Astrocyte (in vitro differentiated cells and primary cell): ENCODE measurements at places on chromosomes 1 and 21. TPM values are rescaled to one million over a fixed set of nuclear protein-coding genes. Genes with fewer than 3 reads are reported as not detected.
A peak's percentile ranks its signal among the peaks of the same experiment; 100 is the strongest.

The DDAH1 gene
- 76.7 and 112 TPM in 2 replicates for total RNA-seq

The FCRL2 gene
- not detected in 2 replicates for total RNA-seq

The CRP gene
- not detected in 2 replicates for total RNA-seq

The RXRG gene
- 0.29 TPM in 1 of 2 replicates, not detected in the other for total RNA-seq

The NLRP3 gene
- total RNA-seq = 0.09 and 0.12 TPM in 2 replicates

The UBASH3A gene
- not detected in 2 replicates for total RNA-seq

The CSF3R gene
- total RNA-seq = 0.20 and 0.22 TPM in 2 replicates

The DYNLT5 gene
- total RNA-seq = 0.20 TPM in 1 of 2 replicates, not detected in the other

The DIPK1A gene
- total RNA-seq = 8.4 and 8.7 TPM in 2 replicates

DNA sequence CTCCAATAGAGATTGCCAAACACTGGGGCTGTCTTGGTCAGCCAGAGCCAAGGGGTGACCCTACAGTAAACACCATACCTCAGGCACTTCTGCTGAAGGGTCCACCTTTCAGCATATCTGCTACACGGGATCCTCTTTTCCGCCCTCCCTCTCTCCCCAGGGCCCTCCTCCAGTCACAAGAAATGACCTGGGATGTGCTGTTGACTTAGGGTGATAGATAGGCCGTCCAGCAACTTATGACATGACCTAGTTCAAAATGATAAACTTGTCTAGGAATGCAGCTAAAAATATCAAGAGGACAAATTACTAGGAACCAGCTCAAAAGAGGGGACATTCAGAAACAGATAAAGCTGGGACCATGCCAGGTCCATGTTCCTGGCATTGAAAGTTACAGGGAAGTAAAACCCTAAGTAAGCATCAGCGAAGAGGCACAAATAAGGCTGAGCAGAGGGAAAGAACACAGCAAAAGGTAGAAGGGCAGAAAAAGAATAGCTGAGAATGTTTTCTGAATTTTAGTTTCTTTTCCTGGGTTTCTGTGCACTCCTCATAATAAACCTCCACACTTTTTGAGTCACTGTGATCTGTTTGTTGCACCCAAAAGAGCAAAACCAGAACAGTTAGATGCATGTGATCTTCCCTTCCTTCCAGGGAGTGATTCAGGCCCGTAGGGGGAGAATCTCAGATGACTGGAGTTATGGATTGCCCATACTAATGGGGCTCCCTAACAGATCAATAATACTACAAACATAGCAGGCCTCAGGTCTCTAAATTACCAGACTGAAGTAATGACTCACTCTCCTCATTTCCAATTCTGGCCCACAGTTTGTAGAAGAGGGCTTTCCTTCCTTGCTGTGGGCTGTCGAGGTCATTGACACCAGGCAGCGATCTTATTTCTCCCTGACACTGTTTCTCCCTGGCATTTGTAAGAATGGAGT, 48.9 kb upstream of the F3 start:
- peak; percentile 45 for DNase-seq
- no peak overlapping the region for H3K27ac ChIP-seq
- H3K4me3 ChIP-seq = no peak overlapping the region
- no peaks in the 10 kb centered on the region for H3K36me3 ChIP-seq
- H3K27me3 ChIP-seq = no peaks in the 10 kb centered on the region
- peaks cover 4% of the 10 kb centered on the region for H3K4me1 ChIP-seq

DNA sequence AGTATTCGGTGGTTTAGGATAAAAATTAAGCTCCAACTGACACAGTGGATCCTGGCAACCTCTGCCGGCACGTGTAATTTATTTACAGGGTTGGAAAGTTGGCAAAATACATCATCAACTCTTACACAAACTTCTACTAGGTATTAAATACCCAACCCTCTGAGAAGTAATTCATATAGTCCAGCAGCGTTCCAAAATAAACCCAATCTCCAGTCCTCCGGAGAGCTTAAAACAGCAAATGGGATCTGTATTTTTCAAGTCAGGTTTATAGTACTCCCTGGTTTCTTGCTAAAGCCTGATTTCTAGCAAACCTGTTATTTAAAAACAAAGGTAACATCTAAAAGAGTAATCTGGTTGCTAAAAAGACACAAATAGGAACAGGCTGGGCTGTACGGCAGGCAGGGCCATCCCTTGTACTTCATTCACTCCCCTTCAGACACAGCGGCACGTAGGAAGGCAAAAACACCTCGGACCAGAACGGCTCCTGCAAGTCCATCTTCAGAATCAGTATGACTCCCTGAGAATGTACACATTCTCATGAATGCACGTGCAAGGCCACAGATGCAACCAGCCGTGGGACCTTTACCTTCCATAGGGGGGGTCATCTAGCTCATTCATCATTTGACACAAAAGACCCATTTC, 8.6 kb downstream of the GLIS1 start:
- no peak for DNase-seq
- peaks cover 53% of the 10 kb centered on the region for H3K4me1 ChIP-seq
- no peak overlapping the region for H3K4me3 ChIP-seq
- no peaks in the 10 kb centered on the region for H3K36me3 ChIP-seq
- H3K27me3 ChIP-seq = no peaks in the 10 kb centered on the region
- H3K27ac ChIP-seq = no peak overlapping the region

DNA sequence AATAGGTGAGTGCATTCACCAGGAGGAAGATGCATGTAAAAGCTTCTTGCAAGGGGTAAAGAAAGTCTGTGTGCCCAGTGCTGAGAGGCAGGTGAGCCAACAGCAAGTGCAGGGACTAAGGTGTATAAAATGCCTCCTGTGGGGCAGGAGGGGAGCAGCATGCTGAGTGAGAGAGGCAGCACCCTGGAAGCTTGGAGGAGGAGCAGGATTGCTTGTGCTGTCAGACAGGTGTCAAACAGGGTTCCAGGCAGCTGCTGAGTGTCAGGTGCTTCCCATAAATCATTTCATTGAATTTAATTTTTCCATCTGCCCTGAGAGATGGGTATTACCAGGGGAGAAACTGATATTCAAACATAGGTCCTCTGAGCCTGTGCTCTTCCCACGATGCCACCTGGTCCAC, 13.9 kb downstream of the BSND start:
- H3K36me3 ChIP-seq = no peaks in the 10 kb centered on the region
- no peak overlapping the region for H3K4me3 ChIP-seq
- peaks cover 11% of the 10 kb centered on the region for H3K4me1 ChIP-seq
- peaks cover 23% of the 10 kb centered on the region for H3K27me3 ChIP-seq

- H3K36me3 ChIP-seq = no peaks in the 10 kb centered on the region
- peak; percentile 90 for DNase-seq
- H3K4me3 ChIP-seq = no peak overlapping the region
- no peaks in the 10 kb centered on the region for H3K27me3 ChIP-seq
- peaks cover 48% of the 10 kb centered on the region for H3K4me1 ChIP-seq
Observed at GRCh38 chr1:93979718-93980319, 70.6 kb upstream of the GCLM start.

DNA sequence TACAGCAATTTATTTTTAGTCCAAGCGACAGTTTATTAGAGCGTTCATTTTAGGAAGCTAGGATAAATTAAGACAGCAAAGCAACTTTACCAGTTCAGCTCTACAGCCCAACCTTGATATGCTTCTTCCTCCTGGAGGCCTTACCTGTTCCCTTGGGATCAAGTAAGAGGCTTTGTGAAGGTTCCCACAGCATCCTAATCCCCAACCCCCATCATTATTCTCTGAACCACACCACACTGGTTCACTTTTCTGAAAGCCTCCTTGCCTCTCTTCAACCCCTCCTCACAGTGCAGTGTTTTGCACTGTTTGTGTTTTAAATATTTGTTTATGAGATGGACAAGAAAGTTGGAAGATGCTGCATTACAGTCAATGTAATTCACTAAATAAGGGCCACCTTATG, 126.3 kb upstream of the CXADR start:
- H3K27ac ChIP-seq = no peak overlapping the region
- no peak overlapping the region for H3K4me3 ChIP-seq
- H3K27me3 ChIP-seq = peaks cover 3% of the 10 kb centered on the region
- no peak for DNase-seq

DNA sequence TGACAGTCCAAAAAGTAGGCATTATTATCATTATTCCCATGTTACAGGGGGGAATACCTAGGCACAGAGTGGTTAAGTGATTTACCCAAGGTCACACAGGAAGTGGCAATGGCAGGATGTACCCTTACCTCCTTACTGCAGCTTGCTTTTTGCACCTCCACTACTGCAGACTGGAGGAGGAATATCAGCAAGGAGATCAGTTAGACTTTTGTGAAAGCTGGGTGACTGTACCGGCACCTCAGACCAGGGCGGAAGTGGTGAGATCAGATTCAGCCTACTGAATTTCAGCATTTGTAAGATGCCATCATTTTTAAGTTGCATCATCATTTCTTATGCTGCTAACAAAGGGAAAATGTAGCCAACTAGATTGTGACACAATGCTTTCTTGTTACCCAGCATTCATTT, 4.5 kb downstream of the ADARB1 start:
- H3K36me3 ChIP-seq = no peaks in the 10 kb centered on the region
- peaks cover 13% of the 10 kb centered on the region for H3K4me1 ChIP-seq
- H3K27me3 ChIP-seq = no peaks in the 10 kb centered on the region
- peak; percentile 71 for DNase-seq
- no peak overlapping the region for H3K27ac ChIP-seq
- no peak overlapping the region for H3K4me3 ChIP-seq

GRCh38 chr21:17668479-17669140, 55.9 kb upstream of the BTG3 start:
- no peak overlapping the region for H3K4me3 ChIP-seq
- no peaks in the 10 kb centered on the region for H3K4me1 ChIP-seq
- no peak for DNase-seq

- no peaks in the 10 kb centered on the region for H3K27me3 ChIP-seq
- peaks cover 35% of the 10 kb centered on the region for H3K36me3 ChIP-seq
- H3K4me1 ChIP-seq = no peaks in the 10 kb centered on the region
- H3K27ac ChIP-seq = no peak overlapping the region
- H3K4me3 ChIP-seq = no peak overlapping the region
Observed at GRCh38 chr21:14968821-14969220, 96.0 kb downstream of the NRIP1 start.

DNA sequence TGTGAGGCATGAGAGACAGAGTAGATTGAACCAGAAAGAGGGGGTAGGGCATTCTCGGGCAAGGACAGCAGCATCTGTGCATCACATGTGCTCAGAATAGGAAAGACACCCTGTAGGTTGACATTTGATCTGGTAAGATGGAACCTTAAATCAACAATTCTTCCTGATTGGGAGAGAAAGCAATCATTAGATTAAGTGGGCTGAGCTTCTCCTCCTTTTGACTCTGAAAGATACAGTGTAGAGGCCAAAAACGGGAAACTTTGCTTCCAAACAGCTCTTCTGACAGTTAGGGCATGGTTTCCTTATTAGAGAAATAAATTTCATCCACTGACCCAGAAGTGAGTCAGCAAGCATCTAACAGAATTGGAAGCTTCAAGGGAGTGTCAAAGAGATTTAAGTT, 9.7 kb downstream of the KIF14 start:
- DNase-seq = no peak
- no peaks in the 10 kb centered on the region for H3K4me1 ChIP-seq
- H3K27ac ChIP-seq = no peak overlapping the region
- no peak overlapping the region for H3K4me3 ChIP-seq

DNA sequence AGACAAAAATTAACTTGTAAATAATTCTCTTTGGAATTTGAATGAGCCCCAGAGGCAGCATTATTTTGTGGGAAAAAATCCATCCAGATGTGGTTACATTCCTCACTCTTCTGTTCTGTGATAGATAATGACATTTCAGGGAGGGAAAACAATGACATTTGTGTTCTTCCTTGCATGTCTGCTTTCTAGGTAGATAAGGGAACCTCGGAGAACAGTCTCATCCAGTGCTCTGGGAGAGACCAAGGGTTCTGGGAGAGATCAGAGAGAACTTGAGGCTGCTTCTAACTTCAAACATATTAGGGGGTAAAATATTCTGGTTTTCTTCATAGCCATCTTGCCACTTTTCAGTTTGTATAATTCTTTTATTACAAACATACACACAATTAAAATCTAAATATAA, 269.2 kb downstream of the NEGR1 start:
- no peak overlapping the region for H3K27ac ChIP-seq
- no peak overlapping the region for H3K4me3 ChIP-seq
- H3K27me3 ChIP-seq = no peaks in the 10 kb centered on the region
- H3K36me3 ChIP-seq = no peaks in the 10 kb centered on the region
- no peaks in the 10 kb centered on the region for H3K4me1 ChIP-seq
- DNase-seq = no peak

GRCh38 chr21:31254131-31254530, 89.9 kb downstream of the TIAM1 start:
- H3K27ac ChIP-seq = no peak overlapping the region
- H3K36me3 ChIP-seq = no peaks in the 10 kb centered on the region
- no peak for DNase-seq
- H3K4me1 ChIP-seq = no peaks in the 10 kb centered on the region
- no peak overlapping the region for H3K4me3 ChIP-seq

DNA sequence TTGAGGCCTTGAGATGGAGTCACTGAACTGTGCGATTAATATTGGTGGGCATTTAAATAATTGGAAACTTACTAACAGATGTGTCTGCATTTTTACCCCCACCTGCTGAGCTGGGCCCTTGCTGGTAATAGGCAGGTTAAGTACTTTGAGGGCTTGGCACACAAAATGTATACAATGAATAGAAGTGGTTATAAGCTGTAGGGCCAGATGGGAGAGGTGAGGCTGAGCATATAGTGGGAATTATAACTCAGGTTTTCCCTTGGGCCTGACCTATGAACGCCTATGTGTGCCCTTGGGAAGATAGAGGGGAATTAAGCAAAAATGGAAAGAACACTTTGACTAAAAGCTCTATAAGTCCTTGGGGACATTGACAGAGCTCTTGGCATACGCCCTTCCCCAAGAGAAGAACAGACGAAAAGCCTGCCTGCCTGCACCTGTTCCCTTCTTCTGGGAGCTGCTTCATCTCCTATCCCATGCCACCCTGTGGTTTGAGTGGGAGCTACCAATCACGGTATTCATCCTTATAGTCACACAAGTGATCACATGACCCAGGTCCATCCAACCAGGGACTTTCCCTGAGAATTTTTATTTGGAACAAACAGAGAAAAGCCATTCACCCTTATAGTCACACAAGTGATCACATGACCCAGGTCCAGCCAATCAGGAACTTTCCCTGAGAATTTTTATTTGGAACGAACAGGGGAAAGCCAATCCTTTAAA, 260.7 kb upstream of the CSF3R start:
- no peak overlapping the region for H3K4me3 ChIP-seq
- no peaks in the 10 kb centered on the region for H3K36me3 ChIP-seq
- DNase-seq = no peak
- no peak overlapping the region for H3K27ac ChIP-seq
- H3K4me1 ChIP-seq = no peaks in the 10 kb centered on the region
- H3K27me3 ChIP-seq = no peaks in the 10 kb centered on the region

DNA sequence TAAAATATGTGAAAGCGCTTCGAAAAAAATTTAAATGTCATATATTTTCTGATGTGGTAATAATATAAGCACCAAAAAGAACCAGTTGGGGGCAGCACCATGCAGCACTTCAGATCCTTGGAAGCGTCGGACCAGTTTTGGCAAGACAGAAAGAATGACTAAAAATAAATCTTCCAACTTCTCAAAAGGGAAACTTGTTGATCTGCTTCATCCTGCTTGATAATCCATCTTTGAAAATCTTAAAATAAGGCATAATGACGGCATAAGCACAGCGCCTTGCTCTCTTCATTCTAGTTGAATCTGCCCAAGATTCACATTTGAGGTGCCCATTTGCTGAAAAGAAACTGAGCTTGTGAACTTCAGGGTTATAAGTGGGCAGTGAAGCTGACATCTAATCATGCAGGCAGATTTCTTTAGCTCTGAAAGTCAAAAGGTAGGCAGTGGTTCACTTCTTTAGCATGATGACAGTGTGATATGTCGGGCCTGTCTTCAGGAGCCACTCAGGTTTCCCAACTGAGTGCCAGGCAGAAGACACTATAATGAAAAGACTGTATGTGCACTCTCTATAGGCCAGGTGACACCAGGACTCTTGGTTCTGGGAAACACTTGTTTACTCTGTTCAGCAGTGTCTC, 19.8 kb upstream of the MUTYH start:
- H3K36me3 ChIP-seq = no peaks in the 10 kb centered on the region
- no peaks in the 10 kb centered on the region for H3K27me3 ChIP-seq
- H3K27ac ChIP-seq = no peak overlapping the region
- no peak overlapping the region for H3K4me3 ChIP-seq
- no peaks in the 10 kb centered on the region for H3K4me1 ChIP-seq
